Spleen (tissue), 13 donors: ENCODE measurements at places on chromosomes 6 and 20. TPM values are rescaled to one million over a fixed set of nuclear protein-coding genes. Genes with fewer than 3 reads are reported as not detected.

DNA sequence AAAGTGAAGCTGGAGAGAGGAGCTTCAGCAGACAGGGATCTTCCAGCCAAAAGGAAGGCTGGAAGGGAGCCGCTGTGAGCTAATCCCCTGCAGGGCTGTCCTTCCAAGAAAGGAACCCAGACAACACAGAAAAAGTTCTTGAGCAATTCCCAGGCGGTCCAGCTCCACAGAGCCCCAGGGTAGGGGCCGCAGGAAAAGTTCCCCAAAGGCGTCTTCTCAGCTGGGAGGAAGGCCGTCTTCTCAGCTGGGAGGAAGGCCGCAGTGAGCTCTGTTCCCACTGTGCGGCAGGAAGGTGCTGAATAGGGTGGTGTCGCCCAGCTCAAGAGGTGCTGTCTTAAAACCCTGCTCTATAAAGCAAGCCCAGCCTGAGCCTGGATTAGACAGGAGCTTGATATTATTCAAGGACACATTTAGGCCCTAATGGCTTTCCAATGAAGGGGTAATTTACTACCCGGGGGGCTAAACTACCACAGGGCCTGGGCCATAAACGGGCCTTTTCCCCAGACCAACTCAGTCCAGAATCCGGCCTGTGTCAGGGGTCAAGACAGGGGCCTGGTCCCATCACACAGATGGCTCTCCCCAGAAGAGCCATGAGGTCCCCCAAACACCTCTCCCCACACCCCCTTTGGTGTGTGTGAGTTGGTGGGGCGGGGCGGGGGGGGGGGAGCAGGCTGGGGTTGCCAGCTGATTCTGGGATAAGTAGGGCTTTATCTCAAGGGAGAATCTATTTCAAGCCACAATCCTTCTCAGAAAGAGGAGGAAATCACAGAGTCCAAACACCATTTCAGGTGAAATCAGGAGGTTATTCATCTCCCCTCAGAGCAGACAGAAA is 103.6 kb downstream of the NOL4L start:
- peak; percentile 48 for DNase-seq
- H3K4me1 ChIP-seq: peaks cover 39% of the 10 kb centered on the region
- no peaks in the 10 kb centered on the region for H3K27me3 ChIP-seq
- no peaks in the 10 kb centered on the region for H3K36me3 ChIP-seq

- H3K27me3 ChIP-seq: no peaks in the 10 kb centered on the region
Observed at GRCh38 chr6:21199262-21199661, 394.3 kb upstream of the SOX4 start.

DNA sequence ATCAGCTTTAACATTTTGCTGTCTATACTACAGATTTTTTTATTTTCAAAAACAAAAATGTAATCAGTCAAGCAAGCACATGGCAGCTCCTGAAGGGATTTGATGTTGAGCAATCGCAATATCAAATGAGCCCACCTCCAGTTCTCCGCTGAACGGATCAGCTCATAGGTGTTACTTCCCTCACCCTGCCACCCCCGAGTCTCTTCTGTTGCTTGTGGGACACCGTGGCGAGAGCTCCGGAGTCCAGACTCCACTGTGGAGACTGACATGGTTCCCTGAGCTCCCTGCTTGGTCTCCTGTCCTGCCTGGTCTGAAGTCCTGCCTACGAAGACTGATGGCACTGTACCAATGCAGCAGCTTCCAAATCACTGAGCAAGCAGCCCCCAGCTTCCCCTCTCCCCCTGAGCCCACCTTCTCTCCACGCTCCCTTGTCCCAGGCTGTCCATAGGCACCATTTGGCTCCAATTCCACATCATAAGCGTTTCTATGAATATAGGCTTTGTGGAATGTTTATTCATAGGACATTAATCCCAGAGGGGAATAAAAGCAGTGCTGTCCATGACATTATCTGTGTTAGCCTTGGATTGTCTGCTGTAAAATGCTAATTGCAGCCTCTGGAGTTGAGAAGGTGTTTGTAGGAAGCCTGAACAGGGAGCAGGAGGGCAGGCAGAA is 162.2 kb downstream of the LY86 start:
- DNase-seq: no peak
- H3K4me3 ChIP-seq: no peak overlapping the region

DNA sequence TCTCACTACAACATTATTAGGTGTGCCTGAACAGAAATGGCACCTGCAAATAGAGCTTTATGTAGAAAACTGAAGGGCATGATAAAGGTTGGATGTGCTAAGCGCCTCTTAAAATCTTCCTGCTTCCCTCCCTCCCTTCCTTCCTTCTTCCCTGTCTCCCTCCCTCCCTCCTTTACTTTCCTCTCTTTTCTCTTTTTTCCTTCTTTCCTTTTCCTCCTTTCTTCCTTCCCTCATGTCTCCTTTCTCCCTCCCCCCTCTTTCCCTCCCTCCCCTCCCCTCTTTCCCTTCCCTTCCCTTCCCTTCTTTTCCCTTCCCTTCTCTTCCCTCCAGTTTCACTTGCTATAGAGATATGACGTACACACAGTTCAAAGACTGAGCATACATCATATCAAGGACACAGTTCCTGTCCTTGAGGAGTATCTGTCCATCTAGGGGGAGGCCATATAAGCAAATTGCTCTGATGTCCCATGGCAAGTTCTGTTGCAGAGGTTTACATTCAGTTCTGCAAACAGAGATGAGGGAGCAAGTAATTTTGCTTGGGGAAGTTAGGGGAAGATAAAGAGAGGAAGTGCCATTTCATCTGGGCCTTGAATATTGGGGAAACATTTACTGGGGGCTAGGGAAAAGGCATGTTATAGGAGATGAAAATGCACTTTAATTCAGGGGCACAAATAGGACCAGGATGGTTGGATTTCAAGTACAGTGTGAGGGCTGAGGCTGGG is 79.0 kb upstream of the EEF1E1 start:
- H3K36me3 ChIP-seq: no peaks in the 10 kb centered on the region
- H3K4me3 ChIP-seq: no peak overlapping the region
- no peaks in the 10 kb centered on the region for H3K27me3 ChIP-seq
- H3K27ac ChIP-seq: no peak overlapping the region

DNA sequence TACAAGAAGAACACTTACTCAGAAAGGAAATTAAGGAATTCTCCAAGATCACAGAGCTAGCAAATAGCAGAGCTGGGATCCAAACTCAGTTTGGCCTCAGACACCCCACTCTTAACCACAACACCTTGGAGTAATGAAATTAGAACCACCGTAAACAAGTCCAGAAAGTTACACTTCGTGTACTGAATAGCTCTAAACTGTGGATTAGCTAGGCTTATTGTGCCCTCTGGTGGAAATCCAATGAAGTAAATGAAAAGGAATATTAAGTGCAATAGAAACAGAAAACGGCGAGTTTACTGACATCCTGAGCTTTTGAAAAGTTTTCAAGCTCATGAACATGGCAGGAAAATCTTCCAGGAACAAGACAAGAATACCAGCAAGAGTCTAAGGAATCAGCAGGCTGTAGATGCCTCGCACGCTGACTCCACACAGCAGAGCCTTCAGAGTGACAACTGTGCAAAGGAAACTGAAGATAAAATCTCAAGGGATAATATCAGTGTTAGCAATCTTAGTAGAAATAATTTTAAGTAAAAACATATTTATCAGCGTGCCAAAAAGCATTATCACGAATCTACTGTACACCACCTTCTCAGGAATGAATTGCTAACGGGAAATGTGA is 34.6 kb downstream of the FBXO5 start:
- H3K27ac ChIP-seq: no peak overlapping the region
- no peaks in the 10 kb centered on the region for H3K27me3 ChIP-seq
- peaks cover 6% of the 10 kb centered on the region for H3K4me1 ChIP-seq
- H3K36me3 ChIP-seq: no peaks in the 10 kb centered on the region
- H3K4me3 ChIP-seq: no peak overlapping the region

- H3K27ac ChIP-seq: no peak overlapping the region
- no peak for DNase-seq
- no peak overlapping the region for H3K4me3 ChIP-seq
- H3K27me3 ChIP-seq: no peaks in the 10 kb centered on the region
- no peaks in the 10 kb centered on the region for H3K4me1 ChIP-seq
Observed at GRCh38 chr6:38159596-38159995, 340.1 kb downstream of the ZFAND3 start.

- H3K4me1 ChIP-seq: no peaks in the 10 kb centered on the region
- DNase-seq: no peak
- H3K27me3 ChIP-seq: no peaks in the 10 kb centered on the region
Observed at GRCh38 chr6:8570256-8570920, 135.0 kb upstream of the SLC35B3 start.

DNA sequence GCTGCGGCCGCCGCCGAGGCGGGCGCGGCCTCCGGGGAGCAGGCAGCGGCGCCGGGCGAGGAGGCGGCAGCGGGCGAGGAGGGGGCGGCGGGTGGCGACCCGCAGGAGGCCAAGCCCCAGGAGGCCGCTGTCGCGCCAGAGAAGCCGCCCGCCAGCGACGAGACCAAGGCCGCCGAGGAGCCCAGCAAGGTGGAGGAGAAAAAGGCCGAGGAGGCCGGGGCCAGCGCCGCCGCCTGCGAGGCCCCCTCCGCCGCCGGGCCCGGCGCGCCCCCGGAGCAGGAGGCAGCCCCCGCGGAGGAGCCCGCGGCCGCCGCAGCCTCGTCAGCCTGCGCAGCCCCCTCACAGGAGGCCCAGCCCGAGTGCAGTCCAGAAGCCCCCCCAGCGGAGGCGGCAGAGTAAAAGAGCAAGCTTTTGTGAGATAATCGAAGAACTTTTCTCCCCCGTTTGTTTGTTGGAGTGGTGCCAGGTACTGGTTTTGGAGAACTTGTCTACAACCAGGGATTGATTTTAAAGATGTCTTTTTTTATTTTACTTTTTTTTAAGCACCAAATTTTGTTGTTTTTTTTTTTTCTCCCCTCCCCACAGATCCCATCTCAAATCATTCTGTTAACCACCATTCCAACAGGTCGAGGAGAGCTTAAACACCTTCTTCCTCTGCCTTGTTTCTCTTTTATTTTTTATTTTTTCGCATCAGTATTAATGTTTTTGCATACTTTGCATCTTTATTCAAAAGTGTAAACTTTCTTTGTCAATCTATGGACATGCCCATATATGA is 3.2 kb downstream of the MARCKS start:
- peaks cover 25% of the 10 kb centered on the region for H3K27me3 ChIP-seq
- H3K27ac ChIP-seq: peak overlapping the region; percentile 94
- H3K4me3 ChIP-seq: peak overlapping the region; percentile 79
- H3K36me3 ChIP-seq: peaks cover 10% of the 10 kb centered on the region
- DNase-seq: peak; percentile 83
- H3K4me1 ChIP-seq: peaks cover 61% of the 10 kb centered on the region

GRCh38 chr6:135693811-135694370 is 157.6 kb upstream of the PDE7B start:
- H3K36me3 ChIP-seq: no peaks in the 10 kb centered on the region
- H3K27me3 ChIP-seq: no peaks in the 10 kb centered on the region
- no peak overlapping the region for H3K27ac ChIP-seq
- H3K4me1 ChIP-seq: no peaks in the 10 kb centered on the region
- H3K4me3 ChIP-seq: no peak overlapping the region

GRCh38 chr20:61551401-61551800 is 299.3 kb downstream of the CDH4 start:
- H3K27me3 ChIP-seq: no peaks in the 10 kb centered on the region
- no peaks in the 10 kb centered on the region for H3K36me3 ChIP-seq
- H3K4me3 ChIP-seq: no peak overlapping the region
- DNase-seq: no peak
- no peak overlapping the region for H3K27ac ChIP-seq

DNA sequence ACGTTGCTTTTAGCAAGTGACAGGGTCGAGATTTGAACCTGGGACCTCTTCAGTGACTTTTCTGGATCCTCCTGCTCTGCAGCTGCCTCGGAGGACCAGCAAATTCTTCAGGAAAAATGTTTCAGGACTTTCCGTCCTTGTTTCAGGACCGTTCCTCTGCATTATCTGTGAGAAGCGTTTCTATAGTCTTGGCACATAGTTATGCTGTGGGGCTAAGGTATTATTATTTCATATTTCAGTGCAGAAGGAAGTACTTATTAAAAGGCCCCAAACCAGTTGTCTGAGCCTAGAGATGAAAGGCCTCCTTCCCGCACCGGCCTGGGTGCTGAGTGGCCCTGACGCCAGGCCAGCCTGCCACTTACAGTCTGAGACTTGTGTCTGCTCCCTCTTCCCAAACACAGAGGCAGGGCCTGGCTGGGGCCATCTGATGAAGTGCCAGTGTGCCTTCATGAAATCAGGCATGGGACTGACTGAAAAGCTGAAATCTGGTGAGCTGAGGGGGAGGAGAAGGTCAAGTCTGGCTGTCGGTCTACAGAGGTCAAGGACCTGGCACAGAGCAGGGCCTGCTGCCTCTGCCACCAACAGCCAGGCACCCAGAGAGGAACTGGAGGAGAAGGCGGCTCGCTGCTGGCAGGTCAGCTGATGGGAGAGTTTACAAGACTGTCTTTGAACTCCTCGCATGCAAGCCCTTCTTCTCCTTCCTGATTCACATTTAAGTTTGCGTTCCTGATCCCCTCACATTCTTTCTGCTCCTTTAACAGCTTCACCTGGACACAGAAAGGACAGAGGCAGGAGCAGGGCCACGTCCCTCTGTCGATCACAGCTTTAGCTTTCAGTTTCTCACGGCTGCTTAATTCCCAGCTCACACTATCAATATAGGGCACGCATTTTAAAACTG is 8.9 kb upstream of the QKI start:
- H3K27ac ChIP-seq: peak overlapping the region; percentile 88
- H3K27me3 ChIP-seq: no peaks in the 10 kb centered on the region
- DNase-seq: peak; percentile 92

DNA sequence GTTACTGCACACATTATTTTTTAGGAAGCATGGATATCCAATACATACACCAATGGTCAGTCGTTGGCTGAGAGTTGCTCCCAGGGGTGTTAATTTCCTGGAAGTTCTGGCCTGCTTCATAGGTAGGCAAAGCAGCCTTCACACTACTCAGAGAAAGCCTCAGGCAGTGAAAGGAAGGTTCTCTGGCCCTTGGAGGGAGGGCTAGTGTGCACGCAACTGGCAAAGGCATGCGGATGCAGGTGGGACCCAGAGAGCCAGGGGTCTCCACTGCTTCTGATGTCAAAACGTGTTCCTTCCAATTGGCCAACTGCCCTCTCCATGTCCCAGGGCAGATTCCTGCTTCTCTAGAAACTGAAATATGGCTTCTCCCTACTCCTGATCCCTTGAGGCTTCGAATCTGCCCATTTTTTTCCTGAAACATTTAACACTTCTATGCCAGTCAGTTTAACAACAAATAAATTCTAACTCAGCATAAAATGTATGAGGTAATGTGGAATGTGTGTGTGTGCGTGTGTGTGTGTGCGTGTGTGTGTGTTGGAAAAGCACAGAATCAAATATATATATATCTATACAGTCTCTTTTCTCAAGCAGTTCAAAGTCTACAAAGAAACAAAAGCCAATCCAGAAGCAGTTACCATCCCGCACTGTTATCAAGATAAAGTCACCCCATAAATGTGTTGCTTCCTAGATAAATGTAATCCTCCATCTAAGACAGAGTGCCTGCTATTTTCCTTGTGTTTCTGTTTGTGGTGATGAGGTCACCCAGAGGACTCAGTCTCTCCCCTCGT is 94.0 kb upstream of the HIVEP1 start:
- H3K4me1 ChIP-seq: no peaks in the 10 kb centered on the region
- no peak for DNase-seq
- H3K4me3 ChIP-seq: no peak overlapping the region
- H3K27ac ChIP-seq: no peak overlapping the region
- H3K27me3 ChIP-seq: no peaks in the 10 kb centered on the region
- H3K36me3 ChIP-seq: no peaks in the 10 kb centered on the region

TMEM181 gene
- 8.3 TPM for polyA plus RNA-seq

BANF2 gene
- polyA plus RNA-seq: not detected

EYS gene
- polyA plus RNA-seq: not detected

ABHD16B gene
- polyA plus RNA-seq: 0.49 TPM

LTA gene
- 6.8 TPM for polyA plus RNA-seq
